ENCODE measurements at places on chromosomes 2 and 18.

DNA sequence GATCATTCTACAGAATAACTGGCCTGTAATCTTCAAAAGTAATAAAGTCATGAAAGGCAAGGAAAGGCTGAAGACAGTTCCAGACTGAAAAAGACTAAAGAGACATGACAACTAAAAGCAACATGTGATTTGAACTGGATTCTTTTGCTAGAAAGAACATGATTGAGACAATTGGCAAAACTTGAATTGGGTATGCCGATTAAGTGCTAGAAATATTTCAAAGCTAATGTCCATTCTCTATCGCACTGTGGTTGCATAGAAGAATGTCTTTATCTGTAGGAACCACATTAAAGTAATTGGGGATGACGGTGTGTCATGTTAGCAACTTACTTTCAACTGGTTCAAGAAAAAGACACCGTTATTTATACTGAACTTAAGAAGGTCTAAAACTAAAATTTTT lies 98.5 kb downstream of the EXOC6B start:
- no peak for DNase-seq

DNA sequence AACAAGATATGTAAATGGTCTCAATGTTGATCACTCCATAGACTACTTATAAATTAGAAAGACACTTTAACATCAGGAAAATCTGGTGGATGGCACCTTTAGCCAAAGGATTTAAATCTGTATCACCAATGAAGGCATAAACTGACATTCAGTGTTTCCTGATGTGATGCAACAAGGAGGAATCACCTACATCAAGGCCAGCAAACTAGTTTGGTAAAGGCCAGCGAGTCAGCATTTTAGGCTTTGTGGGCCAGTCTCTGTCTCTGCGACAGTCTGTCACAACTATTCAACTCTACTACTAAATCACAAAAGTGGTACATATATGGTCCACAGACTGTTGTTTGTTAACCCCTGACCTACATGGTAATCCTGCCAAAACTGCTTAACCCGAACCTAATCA lies 33.3 kb downstream of the C2orf76 start:
- DNase-seq, result no peak

DNA sequence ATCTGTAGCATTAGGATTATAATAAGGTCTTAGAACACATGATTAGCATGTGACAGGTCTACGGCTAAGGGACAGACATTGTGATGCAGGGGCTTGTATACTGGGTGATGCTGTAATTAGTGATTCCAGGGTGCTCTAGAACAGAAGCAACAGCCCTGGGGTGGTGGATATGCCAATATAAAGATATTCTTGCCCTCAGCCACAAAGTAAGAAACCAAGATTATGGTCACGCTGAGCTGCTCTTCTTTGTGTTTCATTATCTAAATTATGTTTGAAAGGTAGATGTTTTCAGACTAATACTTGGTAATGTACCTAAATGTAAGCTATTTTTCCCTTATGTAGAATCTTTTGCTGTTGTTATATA lies 45.3 kb downstream of the FN1 start:
- DNase-seq, result no peak

DNA sequence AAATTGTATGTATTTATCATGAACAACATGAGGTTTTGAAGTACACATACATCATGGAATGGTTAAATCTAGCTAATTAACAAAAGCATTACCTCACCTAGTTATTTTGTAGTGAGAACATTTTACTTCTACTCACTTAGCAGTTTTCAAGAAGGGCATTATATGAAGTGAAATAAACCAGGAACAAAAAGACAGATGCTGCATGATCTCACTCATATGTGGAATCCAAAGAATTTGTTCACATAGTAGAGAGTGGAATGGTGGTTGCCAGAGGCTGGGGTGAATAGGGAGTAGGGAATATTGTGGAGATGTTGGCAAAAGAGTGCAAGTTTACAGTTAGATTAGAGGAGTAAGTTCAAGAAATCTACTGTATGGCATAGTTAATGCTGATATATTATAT lies 292.0 kb downstream of the ASXL3 start:
- DNase-seq, result no peak

DNA sequence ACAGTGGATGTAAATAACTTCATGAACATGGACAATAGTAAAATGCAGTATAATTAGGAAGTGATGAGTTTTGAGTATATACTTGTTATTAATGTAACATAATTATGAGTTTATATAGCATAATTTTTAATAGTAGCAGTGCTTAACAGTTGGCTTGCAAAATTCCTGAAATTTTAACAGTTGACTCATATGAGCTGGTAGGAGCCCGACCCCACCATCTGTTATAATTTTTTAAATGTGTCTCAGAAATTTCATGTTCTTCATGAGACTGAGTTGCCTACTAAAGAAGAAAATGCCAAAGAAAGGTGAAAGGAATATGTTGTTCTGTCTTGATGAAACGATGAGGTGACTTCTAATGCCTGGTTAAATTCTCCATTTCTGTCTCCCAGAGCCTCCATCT lies 62.6 kb downstream of the ITGB1BP1 start:
- DNase-seq, result no peak

DNA sequence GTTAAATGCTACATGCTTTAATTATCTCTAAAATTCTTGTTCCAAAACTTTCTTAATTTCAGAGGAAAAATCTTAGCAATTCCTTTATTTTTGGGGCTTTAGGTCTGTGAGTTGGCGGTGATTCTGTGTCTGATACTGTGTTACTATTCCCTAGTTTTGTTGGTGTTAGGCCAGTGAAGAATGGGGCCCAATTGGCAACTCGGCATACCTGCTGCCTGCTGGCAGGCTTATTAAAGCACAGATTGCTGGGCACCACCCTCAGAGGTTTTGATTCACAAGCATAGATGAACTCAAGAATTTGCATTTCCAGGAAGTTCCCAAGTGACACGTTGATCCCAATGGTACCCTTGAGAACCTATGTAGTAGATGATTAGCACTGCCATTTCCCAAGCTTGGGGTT lies 101.6 kb downstream of the OSBPL6 start:
- no peak for DNase-seq
